ENCODE measurements at places on chromosomes 16 and 17.

GRCh38 chr16:20938426-20938825 lies 37.9 kb downstream of the LYRM1 start:
- no peak for DNase-seq

DNA sequence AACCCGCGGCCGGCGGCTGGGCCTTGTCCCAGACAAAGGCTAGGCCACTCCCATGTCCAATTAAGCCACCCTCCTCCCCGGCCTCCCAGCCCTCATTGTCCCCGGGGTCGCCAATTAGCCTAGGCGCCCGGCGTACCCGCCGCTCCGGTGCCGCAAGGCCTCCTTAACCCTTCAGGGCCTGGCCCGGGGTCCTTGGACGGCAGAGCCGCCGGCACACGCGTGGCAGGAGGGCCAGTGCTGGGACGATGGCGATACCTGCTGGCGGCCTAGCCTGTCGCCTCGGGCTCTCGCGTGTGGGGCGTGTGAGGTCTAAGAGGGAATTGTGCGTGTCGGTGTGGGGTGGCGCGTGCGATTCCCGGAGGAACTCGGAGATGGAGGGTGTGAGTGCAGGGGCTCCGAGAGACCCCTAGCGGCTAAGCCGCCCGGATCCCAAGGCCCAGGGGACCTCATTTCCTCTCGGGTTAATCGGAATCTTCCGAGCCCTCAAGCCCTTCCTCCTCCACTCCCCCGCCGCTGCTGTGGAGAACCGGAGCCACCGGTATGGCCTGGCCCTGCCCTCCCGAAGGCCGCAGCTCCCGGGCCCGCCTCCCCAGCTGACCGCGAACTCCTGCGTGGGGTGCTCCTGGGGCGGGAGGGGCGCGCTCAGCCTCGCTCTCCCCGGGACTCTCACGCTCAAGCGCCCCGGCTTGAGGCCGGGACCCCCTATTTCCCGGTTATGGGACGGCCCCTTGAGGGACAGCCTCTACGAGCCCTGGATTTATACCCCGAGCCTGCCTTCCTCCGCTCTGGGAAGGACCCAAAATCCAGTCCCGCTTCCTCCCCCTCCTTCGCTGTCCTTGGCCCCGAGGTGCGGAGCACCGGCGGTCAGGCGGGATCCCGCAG lies 11.9 kb downstream of the TBX2 start:
- DNase-seq = no peak

DNA sequence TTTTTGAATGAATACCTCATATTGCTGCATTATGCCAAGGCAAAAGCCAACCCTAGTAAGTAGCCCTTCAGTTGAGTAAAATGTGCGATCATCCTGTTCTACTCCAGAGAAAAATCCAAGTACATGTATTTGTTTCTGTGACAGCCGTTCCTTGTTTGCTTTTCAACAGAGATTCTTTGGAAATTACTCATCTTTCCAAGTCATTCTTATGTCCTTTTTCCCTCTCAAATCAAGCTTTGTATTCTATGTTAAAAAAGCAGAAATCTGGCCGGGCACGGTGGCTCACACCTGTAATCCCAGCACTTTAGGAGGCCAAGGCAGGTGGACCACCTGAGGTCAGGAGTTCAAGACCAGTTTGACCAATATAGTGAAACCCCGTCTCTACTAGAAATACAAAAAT lies 112.9 kb upstream of the HAS3 start:
- no peak for DNase-seq

DNA sequence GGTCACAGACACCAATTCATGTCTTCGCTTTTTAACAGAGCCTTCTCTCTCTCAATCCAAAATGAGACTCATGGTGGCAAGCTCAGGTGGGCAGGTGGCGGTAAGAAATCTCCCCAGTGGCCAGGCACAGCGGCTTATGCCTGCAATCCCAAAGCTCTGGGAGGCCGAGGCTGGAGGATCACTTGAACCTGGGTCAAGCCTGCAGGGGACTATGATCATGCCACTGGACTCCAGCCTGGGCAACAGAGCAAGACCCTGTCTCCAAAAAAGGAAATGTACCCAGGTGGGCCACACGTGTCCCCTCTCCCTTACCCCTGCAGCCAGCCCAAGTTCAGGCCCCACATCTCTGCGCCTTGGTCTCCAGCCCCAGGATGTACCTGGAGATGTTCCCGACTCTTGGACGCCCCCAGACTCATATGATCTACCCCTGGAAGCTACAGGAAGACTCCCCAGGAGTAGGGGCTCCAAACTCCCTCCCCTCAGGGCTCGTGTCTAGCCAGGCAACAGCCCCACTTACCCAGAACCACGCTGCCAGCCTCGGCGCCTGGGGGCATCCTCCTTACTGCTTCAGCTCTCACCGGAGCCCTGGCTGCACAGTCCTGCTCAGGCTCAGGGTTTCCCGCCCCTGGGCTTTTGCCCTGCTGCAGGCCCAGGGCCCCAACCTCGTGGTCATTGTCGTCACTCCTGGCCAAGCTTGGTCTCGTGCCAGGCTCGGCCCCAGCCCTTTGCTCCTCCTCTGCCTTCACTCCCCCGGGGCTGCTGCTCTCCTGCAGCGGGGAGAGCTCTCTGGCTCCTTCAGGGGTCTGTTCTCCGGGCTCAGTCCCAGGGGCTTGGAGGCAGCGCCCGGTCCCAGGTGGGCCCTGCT lies 16.2 kb downstream of the MYLK3 start:
- DNase-seq = no peak

DNA sequence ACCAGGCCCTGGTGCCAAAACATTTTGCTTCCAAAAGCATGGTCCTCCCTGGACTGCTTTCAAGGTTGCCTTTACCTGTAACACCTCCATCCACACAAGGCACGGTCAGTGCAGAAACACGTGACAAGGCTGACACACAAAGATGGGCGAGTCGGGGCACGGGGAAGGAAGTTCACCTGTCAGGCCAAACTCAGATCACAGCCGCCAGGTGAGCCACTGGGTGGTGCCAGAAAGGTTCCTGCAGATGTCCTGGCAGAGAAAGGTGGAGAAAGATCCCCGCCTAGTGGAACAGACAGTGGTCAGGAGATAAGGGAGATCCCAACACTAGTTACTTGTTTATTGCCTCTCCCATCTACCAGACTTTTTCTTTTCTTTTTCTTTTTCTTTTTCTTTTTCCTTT lies 155.3 kb downstream of the AIPL1 start:
- no peak for DNase-seq
